ENCODE measurements at places on chromosomes 2 and 18. TPM values are rescaled to one million over a fixed set of nuclear protein-coding genes. Genes with fewer than 3 reads are reported as not detected.

DNA sequence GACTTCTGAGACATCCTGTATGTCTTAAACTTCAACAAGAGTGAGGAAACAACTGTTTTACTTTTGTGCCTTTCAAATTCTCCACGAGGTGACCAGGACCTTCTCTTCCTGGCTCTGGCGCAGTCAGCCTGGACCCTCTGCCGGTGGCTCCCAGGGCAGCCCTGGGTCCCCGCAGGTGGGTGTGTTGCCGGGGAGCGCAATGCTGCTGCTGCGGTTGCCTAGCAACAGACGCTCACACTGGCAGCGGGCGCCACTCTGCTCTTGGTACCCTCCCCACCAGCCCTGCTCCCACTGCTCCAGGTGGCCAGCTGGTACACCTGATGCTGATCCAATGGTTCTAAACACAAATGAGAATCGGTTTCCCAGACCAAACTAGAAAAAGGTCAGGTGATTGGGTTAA, 58.7 kb downstream of the GNAL start:
- no peak for DNase-seq

DNA sequence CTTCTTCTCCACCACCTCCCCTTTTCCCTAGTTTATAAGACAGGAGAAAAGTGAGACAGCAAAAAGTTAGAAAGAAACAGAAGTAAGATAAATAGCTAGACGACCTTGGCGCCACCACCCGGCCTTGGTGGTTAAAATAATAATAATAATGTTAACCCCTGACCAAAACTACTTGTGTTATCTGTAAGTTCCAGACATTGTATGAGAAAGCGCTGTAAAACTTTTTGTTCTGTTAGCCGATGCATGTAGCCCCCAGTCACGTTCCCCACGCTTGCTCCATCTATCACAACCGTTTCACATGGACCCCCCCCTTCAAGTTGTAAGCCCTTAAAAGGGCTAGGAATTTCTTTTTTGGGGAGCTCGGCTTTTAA, 1.5 kb upstream of the BUB1 start:
- DNase-seq: peak; percentile 34

- DNase-seq: peak; percentile 31
Measured at GRCh38 chr2:175282300-175282699, 100.8 kb upstream of the ATP5MC3 start.

GRCh38 chr2:137950238-137950637, 14.0 kb upstream of the HNMT start:
- DNase-seq: no peak

The DNAH7 gene
- 0.42 TPM for total RNA-seq

Data from cardiac muscle cell (in vitro differentiated cells and primary cell).